ENCODE measurements at places on chromosomes 11 and 22.

DNA sequence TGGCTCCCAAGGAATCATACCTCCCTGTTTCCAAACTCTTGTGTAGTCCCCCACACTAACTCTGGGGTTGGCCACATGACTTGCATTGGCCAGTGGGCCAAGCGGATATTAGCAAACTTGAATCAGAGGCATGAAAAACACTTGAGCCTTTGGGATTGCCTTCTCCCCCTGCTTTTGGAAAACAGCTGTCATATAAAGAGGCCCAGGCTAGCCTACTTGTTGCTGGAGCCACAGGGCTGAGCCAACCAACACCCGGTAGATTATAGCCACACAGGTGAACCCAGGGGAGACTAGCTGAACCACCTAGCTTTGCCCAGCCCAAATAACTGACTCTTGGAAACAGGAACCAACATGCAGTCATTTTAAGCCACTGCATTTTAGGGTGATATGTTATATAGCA, 354.8 kb downstream of the TENM4 start:
- no peak overlapping the region for H3K4me3 ChIP-seq
- H3K27ac ChIP-seq = no peak overlapping the region
- H3K4me1 ChIP-seq = no peaks in the 10 kb centered on the region
- DNase-seq = no peak
- no peaks in the 10 kb centered on the region for H3K36me3 ChIP-seq
- no peaks in the 10 kb centered on the region for H3K27me3 ChIP-seq

- H3K36me3 ChIP-seq = no peaks in the 10 kb centered on the region
- no peak overlapping the region for H3K4me3 ChIP-seq
- no peak for DNase-seq
- H3K4me1 ChIP-seq = no peaks in the 10 kb centered on the region
- no peaks in the 10 kb centered on the region for H3K27me3 ChIP-seq
Observed at GRCh38 chr22:29029202-29030000, 32.2 kb downstream of the C22orf31 start.

GRCh38 chr11:122176651-122177050, 60.6 kb upstream of the BLID start:
- H3K4me3 ChIP-seq = no peak overlapping the region
- H3K27ac ChIP-seq = no peak overlapping the region
- H3K36me3 ChIP-seq = no peaks in the 10 kb centered on the region
- peaks cover 4% of the 10 kb centered on the region for H3K4me1 ChIP-seq
- no peak for DNase-seq

- no peaks in the 10 kb centered on the region for H3K27me3 ChIP-seq
- peak overlapping the region; percentile 62 for H3K27ac ChIP-seq
- H3K4me3 ChIP-seq = no peak overlapping the region
- no peak for DNase-seq
Observed at GRCh38 chr11:11946878-11947277, 61.5 kb downstream of the DKK3 start.

- no peaks in the 10 kb centered on the region for H3K36me3 ChIP-seq
- no peaks in the 10 kb centered on the region for H3K27me3 ChIP-seq
Observed at GRCh38 chr11:119727523-119728151, 1.4 kb downstream of the NECTIN1 start.

DNA sequence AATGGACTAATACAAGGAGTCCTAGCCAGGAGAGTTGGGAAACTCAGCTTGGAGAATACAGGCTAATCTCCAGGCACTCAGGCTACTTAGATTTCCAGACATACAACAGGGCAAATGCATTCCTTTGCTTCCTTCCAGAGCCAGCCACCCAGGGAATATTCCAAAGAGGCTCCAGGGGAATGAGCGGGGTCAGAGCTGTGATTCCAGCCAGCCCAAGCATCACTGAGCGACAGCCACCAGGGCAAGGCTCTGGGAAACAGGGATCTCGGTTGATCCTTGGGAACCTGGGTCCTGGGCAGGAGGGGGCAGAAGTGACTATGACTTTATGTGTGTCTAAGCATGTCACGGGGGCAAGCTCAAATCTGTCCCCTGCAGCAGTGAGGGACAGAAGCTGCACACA, 112.3 kb upstream of the LMO1 start:
- H3K4me1 ChIP-seq = no peaks in the 10 kb centered on the region
- H3K36me3 ChIP-seq = no peaks in the 10 kb centered on the region
- peak; percentile 26 for DNase-seq
- no peak overlapping the region for H3K4me3 ChIP-seq
- H3K27ac ChIP-seq = no peak overlapping the region

DNA sequence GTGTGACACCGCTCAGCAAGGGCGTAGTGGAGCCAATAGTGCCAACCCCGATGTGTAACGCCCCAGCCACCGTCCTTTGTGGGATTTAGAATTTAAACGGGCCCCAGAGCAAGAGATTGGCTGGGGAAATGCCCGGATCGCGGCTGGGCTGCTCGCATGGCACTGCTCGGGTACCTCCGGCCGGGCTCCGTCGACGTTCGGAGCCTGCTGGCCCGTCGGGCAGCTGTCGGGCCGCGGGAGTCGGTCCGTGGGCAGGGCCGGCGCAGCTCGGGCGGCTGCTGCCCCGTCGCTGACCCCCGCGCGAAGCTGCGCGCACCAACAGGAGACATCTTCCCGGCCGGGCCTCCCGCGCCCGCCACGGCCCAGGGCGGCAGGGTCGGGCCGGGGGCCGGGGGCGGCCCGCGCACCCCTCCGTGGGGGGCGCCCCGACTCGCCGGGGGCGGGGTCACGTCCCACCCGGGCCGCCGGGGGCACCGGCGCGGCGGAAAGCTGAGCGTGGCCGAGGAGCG, 1.3 kb upstream of the KDM2A start:
- peaks cover 25% of the 10 kb centered on the region for H3K4me1 ChIP-seq
- peak overlapping the region; percentile 98 for H3K27ac ChIP-seq
- no peaks in the 10 kb centered on the region for H3K27me3 ChIP-seq
- no peaks in the 10 kb centered on the region for H3K36me3 ChIP-seq
- peak overlapping the region; percentile 53 for H3K4me3 ChIP-seq
- DNase-seq = no peak

DNA sequence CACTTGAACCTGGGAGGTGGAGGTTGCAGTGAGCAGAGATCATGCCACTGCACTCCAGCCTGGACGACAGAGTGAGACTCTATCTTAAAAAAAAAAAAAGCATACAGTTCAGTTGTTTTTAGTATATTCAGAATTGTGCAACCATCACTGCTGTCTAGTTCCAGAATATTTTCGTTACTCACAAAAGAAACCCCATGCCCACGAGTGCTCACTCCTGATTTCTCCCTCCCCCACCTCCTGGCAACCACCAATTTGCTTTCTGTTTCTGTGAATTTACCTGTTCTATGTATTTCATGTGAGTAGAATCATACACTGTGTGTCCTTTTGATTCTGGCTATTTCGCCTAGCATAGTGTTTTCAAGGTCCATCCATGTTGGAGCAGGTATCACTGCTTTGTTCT, 24.8 kb downstream of the PTPRJ start:
- no peak overlapping the region for H3K27ac ChIP-seq
- H3K36me3 ChIP-seq = no peaks in the 10 kb centered on the region
- H3K27me3 ChIP-seq = no peaks in the 10 kb centered on the region
- H3K4me1 ChIP-seq = no peaks in the 10 kb centered on the region
- DNase-seq = no peak

DNA sequence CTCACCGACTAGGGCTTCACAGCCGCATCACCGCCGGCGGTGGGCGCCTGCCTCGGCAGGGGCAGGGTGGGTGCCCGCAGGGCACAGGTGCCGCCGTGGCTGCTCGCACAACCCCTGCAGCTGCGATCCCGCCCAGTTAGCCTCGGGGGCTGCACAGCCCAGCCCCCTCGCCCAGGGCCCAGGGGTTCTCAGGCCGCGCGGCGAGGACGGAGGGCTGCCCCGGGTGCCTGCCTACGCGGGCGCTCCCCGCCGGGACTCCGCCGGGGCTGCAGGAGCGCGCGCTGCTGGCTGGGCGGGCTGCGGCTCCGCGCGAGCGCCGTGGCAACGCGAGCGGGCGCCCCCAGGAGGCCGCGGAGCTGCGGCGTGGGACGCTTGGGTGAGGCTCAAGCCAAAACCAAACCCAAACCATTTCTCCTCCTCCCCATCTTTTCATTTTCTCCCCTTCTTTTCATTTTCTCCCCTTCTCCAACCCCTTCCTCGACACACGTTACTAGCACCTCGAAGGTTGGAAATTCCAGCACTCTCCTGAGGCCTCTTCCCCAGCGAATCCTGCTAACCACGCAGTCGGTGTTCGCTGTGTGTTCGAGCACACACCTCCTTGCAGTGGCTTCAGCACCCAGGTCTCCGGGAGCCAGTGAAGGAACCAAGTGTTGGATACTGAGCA, at the start of gene MICAL3:
Gene MICAL3 (minus strand): TSS at position 286 of the 664 bp plus-strand sequence. CDS start 117,749 bp downstream, outside the sequence.
- peak within 1 kb of the TSS; percentile 73 for H3K4me3 ChIP-seq
- no peaks in the 10 kb centered on the region for H3K4me1 ChIP-seq
- peak within 1 kb of the TSS; percentile 86 for H3K27ac ChIP-seq
- no peaks in the 10 kb centered on the region for H3K36me3 ChIP-seq

- no peak for DNase-seq
- H3K27ac ChIP-seq = peak overlapping the region; percentile 91
- peak overlapping the region; percentile 89 for H3K4me3 ChIP-seq
- no peaks in the 10 kb centered on the region for H3K36me3 ChIP-seq
- peaks cover 55% of the 10 kb centered on the region for H3K4me1 ChIP-seq
Observed at GRCh38 chr11:78189174-78189724, 530 bp downstream of the USP35 start.

DNA sequence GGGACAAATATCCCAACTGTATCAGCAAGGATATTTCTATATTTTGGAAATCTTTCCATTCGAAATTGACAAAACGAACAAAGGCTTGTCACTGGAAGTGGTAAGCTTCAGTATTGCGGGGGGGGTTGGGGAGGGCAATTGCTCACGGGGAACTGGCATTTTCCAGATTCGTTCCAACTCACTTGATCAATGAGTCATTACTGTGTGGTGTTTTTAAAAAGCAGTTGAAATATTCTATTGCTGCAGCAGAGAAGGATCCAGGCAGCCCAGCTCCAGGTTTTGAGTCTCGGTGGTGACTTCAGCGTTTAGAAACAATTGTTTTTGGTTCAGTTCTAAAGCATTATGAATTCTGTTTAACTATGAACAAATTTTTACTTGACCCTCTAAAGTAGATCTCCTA, 33.8 kb upstream of the FBLN1 start:
- no peak overlapping the region for H3K4me3 ChIP-seq
- H3K27ac ChIP-seq = no peak overlapping the region
- no peaks in the 10 kb centered on the region for H3K36me3 ChIP-seq

DNA sequence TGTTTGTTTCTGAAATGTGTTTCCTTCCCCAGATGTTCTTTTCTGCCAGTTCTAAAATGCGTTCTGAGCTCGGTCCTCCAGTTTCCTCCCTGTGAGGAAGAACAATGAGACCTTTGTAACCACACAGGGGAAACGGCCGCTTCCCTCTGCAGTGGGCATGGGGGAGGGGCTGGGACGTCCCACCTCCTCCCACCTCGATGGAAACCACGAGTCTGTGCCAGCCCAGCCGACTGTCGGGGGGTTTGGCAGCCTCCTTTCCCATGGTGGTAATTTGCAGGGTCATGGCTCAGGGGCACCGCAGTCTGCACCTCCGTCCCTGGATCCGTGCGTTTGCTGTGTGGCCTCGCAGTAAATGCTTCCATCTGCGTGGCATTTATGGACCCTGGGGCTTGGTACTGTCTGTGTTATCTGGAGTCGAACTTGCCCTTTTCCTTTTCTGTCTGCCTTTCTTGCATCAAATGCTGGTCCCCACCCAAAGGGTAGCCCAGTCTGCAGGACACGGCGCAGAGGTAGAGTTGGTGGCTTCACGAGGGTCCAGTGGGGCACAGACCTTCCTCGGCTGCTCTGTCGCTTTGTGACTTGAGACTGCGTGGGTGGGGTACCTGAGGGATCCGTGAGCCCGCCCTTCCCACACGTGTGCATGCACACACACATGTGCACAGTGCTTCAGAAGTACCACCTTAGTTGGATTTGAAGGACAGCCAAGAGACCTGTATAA, 16.1 kb downstream of the LRP5 start:
- H3K27ac ChIP-seq = peak overlapping the region; percentile 42
- H3K27me3 ChIP-seq = no peaks in the 10 kb centered on the region

GRCh38 chr11:82854242-82854641, 46.0 kb downstream of the PRCP start:
- no peaks in the 10 kb centered on the region for H3K27me3 ChIP-seq
- peaks cover 13% of the 10 kb centered on the region for H3K36me3 ChIP-seq
- H3K4me3 ChIP-seq = no peak overlapping the region
- DNase-seq = no peak

GRCh38 chr11:71235719-71236118, 16.7 kb downstream of the SHANK2 start:
- H3K4me1 ChIP-seq = no peaks in the 10 kb centered on the region
- DNase-seq = no peak
- H3K36me3 ChIP-seq = no peaks in the 10 kb centered on the region
- no peak overlapping the region for H3K27ac ChIP-seq
- H3K4me3 ChIP-seq = no peak overlapping the region
- no peaks in the 10 kb centered on the region for H3K27me3 ChIP-seq

DNA sequence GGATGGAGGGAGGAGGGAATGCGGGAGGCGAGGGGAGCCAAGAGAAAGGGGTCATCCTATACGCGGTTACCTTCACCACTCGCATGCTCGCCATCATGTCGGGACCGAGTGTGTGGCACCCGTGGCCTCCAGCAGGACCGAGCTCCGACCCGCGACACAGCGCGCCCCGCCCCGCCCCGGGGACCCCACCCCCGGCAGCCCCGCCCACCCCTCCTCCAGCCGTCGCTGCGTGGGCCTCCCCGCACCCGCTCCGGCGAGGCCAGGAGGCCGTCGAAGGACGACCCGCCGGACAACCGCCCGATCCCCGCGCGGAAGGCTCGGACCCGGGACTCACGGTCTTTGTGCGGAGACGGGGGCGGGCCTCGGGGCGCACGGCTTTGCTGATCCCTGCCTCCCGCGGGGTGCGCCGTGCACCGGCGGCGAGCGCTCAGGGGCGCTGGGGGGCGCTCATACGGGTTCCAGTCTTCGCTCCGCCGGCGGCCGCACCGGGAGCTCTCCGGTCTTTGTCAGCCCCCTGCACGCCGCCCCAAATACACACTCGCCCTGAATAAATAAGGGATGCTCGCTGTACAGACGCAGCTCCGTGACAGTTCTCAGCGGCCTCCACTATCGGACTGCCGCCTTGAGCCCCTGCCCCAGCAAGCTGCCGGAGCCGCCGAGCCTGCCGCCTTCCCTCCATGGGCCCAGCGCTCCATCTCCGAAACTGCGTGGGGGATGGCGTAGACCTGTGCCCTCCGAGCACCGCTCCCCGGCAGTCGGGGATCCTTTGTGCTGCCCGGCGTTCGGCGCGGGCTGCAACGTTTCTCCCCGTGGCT, at the start of gene UBE2L6:
Gene UBE2L6 (minus strand): TSS at position 158 of the 815 bp plus-strand sequence. CDS start 61 bp downstream, at position 97.
- DNase-seq = no peak
- H3K4me3 ChIP-seq = peak within 1 kb of the TSS; percentile 53
- no peaks in the 10 kb centered on the region for H3K27me3 ChIP-seq
- H3K27ac ChIP-seq = peak within 1 kb of the TSS; percentile 83
- H3K4me1 ChIP-seq = no peaks in the 10 kb centered on the region

DNA sequence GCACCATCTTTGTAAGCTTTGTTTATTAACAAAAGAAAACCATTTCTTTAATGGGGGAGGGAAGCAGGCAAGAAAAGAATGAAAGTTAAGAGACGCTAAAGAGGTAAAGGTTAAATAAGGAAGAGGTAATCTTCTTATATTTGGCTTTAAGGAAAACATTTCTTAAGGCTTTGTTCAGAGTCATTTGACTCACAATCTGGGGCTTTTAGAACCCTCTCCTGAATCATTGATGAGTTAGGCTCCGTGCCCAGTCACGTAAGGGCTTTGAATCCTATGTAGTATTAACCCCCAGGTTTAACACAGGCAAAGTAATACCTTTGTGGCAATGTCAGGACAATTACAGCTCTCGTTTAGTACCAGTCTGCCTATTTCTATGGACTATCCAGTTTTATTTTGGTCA, 26.1 kb downstream of the MADD start:
- no peak overlapping the region for H3K4me3 ChIP-seq
- H3K27ac ChIP-seq = no peak overlapping the region
- no peak for DNase-seq

- no peak overlapping the region for H3K27ac ChIP-seq
- H3K27me3 ChIP-seq = no peaks in the 10 kb centered on the region
- no peak for DNase-seq
- H3K4me3 ChIP-seq = no peak overlapping the region
Observed at GRCh38 chr22:28647216-28647615, 32.4 kb downstream of the TTC28 start.
